ENCODE measurements at places on chromosomes 12 and 14.

- no peak for DNase-seq
Observed at GRCh38 chr12:25286837-25287236, 36.1 kb upstream of the KRAS start.

DNA sequence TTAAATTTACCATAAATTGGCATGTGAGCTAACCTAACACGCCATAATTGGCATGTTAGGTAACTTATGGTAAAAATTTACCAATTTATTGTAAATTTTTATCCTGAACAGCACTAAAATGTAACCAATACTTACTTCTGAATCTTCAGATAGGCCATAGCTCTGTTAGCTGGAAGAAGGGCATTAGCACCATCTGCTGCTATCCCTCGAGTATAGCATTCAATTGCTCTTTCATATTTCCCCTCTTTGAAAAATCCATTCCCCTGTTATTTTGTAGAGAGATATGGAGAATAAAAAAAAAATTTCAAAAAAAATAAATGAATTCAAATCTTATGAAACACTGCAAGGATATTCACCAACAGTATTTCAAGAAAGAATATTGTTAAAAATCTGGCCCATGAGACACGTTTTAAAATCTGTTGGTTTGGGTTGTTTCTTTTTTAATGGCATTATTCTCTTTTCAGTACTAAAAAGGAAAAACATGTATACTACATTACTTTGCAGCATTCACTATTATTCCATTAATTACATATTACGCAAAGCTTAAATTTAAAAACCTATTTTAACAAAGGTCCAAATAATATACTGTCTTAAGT lies 19.1 kb downstream of the RPAP3 start:
- DNase-seq: no peak

DNA sequence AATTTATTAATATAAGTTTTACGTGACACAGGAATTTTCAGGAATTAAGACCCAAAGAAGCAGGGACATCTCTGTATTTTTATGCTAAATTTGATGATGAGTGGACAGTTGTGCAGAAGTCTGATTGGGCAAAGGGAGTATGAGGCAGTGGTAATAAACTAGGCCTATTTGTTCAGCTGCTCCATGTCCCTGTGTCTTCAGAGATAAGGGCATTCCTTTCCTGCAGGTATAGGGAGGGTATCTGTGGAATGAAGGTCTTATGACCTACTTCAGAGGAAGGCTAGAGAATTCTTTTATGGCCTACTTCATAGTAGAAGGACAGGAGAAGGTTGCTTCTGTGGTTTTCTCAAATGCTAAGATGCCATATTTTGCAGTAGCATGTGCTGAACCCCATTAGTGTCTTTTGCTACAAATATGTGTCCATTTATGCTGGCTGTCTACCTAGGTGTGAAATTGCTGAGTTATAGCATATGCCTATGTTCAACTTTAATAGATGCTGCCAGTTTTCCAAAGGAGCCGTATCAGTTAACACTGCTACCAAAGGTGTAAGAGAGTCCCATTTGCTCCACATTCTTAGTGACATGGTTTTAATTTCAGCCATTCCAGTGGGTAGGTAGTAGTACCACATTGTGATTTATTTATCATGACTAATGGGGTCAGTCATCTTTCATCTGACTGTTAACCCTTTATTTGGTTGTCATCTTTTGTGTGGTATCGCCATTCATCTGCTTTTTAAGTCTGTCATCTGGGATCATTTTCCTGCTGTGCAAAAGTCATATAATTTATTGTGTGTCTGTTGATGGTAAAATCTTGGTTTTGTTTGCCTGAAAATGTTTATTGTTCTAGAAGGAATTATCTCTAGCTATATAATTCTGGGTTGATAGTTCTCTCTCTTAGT lies 410.7 kb upstream of the RGS6 start:
- no peak for DNase-seq

DNA sequence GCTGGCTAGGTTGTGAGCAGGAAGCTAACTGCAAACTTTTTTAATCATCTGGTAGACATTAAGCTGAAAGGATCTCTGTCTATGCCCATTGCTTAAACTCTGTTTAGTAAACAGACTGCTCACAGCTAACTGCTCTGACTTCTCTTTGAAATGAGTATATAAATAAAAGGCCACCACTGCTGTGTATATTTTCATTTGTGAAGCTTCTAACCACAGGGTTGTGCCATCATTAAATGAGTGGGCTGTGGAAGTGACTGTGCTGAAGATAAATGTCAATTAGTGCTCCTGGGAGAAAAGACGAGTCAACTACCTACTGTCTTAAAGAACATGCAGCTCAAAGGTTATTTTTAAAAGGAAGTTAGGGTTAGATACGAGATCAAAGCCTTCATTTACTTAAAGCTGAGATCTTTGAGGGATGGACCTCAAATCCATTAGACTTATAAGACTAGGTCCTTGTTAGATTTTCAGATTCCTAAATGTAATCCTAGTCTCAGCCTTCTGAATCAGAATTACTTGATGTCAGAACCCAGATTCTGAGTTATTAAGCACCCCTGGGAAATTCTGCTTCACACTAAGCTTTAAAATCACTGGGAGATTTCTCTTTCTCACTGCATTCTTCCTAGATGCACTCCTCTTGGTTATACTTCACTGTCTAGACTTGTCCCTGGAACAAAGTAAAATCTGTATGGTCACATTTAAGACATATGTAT lies 213.1 kb upstream of the FLRT2 start:
- no peak for DNase-seq

- no peak for DNase-seq
Observed at GRCh38 chr14:96398432-96398831, 6.5 kb downstream of the AK7 start.

DNA sequence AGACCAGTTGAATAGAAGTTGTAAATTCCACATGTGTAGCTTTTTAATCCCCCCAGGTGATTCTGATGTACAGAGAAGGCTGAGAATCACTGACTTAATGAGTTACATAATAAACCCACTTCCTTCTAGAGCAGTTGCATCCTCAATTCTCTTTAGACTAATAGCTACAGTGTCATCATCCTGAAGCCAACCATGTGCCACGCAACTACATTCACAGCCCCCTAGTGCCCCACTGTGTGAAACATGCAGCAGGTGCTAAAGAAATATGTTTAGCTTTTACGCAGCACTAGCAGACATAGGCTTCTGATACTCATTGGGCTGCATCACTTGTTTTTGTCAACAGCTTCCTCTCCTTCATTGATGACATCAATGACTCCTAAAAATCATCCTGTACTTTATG lies 1168.3 kb downstream of the BCL11B start:
- no peak for DNase-seq

GRCh38 chr14:75044322-75044721 lies 6.9 kb downstream of the MLH3 start:
- no peak for DNase-seq

DNA sequence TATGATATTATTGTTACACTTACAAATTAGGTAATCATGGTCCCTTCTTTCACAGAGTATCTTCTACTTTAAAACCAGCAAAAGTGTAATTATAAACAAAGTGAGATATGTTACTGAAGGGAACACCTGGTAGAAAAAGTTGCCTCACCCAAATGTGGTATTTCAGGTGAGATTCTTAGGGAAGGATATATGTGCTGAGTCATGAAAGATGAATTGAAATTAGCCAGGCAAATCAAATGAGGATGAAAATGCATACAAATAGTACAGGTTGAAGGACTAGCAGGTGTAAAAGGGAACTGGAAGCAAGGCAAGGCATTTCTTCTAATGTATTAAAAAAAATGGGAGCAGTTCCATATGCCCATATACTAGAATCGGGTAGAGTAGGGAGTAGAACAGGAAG lies 220.9 kb downstream of the PRKD1 start:
- DNase-seq: no peak

DNA sequence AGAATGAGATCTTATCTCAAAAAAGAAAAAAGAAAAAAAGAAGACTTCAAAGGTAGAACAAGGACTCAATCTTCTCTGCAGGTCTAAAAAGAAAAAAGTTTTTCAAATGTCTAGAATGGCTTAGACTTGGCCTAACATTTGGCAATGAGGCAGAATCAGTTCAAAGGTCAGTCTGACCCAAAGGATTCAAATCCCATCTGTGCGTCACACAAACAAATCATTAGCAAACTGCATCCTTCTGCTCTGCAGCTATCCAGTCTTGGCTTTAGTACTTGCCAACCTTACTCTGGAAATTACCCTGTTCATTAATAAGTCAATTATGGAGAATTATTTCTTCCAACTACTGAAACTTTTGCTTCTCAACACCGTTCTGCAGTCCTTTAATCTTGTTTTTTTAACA lies 3.1 kb downstream of the YAF2 start:
- no peak for DNase-seq

- DNase-seq: no peak
Observed at GRCh38 chr14:90612801-90613200, 203.4 kb downstream of the TTC7B start.

DNA sequence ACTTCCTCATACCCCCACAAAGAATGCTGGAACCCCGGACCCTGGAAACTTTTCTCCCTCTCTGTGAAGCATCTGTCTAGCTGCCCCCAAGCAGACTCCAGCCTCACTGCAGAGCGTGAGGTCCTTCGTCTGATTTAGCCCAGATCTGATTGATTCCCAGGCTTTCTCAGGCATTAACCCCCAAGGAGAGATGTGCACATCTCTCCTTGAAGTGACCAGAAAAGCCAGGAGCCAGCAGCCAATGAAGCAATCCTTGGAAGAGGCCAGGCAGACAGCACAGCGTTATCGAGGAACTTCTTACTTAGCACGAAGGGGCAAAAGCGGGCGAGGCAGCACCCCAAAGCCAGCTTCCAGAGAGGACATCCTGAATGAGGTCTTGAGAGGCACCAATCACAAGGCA lies 100.7 kb downstream of the ZFP36L1 start:
- DNase-seq: no peak

DNA sequence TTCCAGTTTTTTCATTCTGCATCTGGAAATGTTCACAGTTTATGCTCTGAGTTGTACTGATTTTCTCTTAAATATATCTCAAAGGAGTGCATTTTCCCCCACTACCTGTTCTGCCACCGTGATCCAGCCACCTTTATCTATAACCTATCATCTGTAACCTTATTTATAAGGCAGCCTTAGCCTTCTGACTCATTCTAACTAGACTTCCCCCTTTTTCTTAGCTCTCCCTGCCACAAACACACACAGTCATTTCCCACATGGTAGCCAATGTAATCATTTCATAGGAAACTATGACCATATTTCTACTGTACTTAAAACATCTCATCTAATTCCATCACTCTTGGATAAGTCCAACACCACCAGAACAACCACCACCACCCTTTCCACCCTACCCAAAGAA lies 10.8 kb upstream of the GYS2 start:
- no peak for DNase-seq

DNA sequence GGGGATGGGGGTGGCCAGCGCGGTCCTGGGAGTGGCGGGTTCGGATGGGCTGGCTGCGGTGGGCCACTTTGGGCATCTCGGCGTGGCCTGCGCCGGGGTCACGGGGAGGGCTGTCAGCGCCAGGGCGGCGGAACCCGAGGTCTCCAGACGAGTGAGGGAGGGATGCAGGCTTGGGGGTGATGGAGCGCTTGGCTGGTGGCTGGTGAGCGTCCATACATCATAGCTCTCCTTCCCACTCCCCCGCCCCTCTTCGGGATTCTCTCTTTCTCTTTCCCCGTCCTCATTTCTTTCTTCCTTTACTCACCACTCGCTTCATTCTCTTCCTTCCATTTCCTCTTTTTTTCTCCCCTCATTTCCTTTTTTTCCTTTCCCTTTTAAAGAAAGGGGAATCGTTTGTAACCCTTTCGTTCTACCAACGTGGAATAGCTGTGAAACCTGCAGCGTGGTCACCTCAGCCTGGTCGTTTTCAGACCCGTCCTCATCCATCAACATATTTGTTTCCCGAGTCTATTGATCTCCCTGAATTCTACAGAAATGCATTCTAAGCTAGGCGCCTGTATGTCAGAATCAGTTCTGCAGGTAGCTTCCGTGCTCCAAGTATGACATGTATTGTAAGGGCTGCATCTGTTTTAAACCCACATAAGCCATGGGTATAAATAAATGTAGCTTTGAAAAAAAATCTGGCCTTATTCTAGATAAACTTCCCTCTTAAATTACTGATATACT lies 260.3 kb upstream of the E2F7 start:
- peak; percentile 24 for DNase-seq

DNA sequence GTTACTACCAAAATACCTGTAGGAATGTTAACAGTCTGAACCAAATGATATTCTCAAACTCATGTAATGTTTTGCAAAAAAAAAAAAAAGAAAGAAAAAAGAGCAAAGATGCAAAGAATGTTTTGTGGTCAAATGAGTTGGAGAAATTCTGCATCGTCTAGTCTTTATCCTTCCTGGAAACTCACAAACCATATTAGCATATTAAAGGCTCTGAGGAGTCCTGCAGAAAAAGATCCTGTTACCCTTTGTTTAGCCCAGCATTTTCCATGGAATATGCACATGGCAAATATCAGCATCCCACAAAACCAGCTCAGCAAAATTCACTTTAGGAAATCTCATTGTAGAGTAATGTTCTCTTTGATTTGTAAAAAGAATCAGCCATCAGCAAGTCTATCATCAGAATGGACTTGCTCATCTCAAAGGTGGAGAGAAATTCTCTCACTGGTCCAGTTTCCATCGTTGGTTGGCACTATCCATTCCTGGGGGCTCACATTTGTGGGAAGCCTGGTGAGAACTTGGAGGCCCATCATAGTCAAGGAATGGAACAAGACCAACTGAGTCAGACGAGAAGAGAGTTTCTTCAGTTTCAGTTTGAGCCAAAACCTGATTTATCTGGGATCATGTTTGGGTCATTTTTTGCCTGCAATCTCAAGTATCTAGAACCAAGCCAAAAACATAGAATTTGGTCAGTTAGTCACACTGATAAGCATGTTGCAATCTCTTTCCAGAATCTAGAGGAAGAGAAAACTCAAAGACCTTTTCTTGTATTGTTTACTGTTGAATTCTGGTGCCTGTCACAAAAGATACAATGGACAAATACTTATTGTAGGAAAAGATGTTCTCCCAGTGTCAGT lies 129.8 kb downstream of the TBX5 start:
- no peak for DNase-seq

- DNase-seq: no peak
Observed at GRCh38 chr14:20559461-20559904, 1.4 kb downstream of the RNASE9 start.

DNA sequence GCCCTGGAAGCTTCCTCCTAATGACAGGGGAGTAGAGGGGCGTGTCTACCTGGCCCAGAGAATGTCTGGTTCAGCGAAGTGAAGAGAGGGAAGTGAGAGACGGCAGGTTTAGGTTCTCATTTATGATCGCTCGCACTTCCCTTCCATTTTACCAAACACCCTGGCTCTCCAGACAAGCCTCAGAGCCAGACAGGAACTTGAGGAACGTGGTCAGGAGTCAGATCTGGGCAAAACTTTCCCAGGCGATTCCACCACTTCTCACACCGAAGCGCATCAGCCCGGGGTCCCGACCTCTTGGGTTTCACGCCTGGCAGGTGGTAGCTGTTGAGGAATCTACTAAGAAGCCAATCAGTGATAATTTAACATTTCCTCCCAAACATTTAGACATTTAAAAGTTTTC lies 21.3 kb downstream of the ACTN1 start:
- DNase-seq: no peak

- no peak for DNase-seq
Observed at GRCh38 chr12:25558586-25558985, 5.5 kb upstream of the LMNTD1 start.

- DNase-seq: no peak
Observed at GRCh38 chr12:132158677-132159554, 14.7 kb downstream of the NOC4L start.

- no peak for DNase-seq
Observed at GRCh38 chr12:211639-212414, 2.1 kb downstream of the SLC6A12 start.
